ENCODE measurements at places on chromosomes 11 and 22.
A peak's percentile ranks its signal among the peaks of the same experiment; 100 is the strongest.

DNA sequence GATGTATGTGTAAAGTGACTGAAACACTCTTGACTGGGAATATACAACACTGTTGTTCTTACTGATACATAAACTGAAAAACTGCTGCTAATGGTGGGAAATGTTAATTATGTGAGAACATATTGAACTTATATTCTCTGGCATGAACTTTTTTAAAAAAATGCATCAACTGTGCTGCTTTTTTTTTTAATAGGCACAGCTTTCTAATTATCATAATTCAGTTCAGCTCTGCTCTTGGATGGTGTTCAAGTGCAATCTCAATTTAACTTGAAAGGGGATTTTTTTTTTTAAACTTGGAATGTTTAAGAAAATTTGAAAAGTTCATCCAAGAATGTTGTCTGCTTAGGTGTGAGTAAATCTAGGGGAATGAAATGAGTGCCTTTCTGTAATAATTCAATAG lies 5.2 kb downstream of the TEAD1 start:
- no peak for DNase-seq

DNA sequence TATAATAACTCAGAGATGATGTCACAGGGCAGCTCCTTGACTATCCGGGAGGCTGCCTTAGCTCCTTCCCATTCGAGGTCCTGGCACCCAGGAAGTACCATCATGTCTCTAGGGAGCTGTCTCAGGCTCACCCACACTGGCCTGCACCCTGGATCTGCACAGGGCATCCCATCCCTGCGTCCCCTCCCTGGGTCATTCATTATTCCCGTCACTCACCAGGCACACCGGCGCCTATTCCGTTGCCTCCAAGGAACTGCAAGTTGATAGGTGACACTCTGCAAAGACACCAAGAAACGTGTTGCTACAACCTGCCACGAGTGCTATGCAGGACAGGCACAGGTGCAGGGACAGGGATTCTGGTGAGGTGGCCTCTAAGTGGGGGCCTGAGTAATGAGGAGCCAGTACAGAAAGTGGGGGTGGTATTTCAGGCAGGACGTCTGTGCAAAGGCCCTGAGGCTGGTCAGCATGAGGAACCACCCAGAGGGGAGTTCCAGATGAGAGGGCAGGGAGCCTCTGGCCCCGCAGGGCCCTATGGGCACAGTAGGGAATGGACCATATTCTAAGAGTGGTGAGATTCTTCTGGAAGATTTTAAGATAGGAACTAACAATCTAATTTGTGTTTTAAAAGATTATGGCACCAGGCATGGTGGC lies 71.6 kb upstream of the SHANK2 start:
- DNase-seq = no peak

DNA sequence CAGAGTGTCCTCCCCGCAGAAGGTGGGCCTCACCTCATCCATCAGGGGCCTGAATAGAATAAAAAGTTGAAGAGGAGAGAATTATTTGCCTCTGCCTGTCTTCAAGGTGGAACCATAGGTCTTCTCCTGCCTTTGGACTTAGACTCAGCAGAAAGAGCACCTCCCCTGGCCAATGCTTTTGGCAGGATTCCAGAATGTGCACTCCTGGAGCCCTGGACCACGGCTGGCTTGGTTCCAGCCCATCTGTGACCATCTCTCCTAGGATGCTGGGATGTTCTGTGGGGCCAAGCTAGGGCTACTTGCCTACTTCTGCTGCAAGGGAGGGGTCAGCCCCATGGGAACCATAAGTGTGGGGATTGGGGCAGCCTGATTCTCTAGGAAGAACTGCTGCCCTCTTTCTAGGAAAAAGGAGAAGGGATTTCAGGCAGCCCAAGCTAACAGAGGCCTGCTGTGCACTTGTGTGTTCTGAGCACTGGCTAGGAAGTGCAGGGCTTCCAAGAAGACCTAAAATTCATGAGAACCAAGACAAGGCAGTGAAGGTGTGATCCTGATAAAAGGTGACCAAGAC lies 32.2 kb upstream of the SHANK2 start:
- DNase-seq = no peak

DNA sequence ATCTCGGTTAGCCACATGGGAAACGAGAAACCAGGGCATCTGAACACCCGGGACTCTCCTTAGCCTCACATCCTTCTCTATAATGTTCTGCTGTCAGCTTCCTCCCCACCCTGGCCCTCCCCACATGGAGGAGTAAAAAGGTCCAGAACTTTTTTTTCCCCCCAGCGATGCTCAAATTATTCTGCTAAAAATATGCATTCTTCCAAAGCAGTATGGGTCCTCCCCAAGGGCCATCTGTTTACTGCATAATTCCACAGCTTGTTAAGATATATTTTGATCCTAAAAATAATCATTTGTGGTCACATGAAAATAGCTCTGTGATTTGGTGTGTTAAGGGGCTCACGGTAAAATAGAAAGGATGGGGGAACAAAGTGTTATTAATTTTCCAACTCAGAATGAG lies 281.5 kb upstream of the NARS2 start:
- DNase-seq = no peak

DNA sequence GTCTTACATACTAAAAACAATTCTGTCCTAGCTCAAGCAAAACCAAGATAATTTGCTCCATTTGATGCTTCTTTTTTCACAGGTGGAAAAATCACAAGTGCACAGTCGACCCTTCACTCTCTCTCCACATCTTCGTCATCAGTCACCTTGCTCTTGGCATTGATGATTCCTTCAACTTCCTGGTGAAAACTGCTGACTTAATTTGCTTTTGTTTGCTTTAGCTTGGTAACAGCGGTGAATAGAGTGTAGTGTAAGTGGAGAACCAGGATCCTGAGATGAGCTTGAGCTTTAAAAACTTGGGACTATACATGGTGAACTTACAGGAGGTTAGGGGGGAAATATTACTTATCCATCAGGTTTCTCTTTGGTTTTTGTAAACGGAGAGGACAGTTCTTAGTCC lies 331.1 kb upstream of the ARHGAP42 start:
- no peak for DNase-seq

- no peak for DNase-seq
These were observed 655.6 kb downstream of the ETS1 start for GRCh38 chr11:127931803-127932202.

DNA sequence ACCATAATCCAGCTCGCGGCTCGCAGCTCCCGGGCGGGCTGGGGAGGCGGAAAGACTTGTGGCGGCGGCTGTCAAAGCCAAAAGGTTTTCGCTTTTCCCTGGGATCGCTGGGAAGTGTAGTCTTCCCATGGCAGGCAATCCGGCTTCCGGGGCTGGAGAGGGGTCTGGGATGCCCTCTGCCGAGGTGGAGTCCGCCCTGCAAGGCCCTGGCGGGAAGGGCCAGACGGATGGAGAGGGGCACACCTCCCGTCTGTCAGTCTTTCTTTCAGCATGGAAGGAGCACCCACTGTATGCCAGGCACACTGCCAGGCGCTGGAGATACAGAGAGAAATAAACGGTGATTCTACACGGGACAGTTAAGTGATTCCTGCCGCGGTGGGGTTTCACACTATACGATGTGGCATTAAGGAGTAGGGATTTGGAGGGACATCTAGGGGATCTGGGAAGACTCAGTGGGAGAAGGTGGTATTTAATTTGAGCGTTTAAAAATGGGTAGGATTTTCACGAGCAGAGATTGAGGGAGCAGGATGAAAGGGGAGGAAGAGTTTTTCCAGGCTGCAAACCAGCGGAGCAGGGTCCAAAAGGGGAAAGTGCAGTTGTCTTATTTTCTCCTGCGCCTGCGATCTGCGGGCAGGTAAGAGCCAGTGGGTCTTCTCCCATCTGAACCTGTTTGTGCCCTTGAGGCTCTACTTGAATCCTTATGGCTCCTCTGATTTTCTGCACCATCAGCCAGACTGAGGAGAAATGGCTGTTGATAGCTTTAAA lies at the start of gene BACE1:
Gene BACE1 (minus strand): TSS at position 60 of the 765 bp plus-strand sequence. CDS start 461 bp downstream, outside the sequence.
- peak; percentile 62 for DNase-seq

GRCh38 chr22:41974691-41975290 lies 5.5 kb downstream of the SEPTIN3 start:
- no peak for DNase-seq

GRCh38 chr11:303363-303762 lies 4.0 kb upstream of the IFITM5 start:
- DNase-seq = no peak

DNA sequence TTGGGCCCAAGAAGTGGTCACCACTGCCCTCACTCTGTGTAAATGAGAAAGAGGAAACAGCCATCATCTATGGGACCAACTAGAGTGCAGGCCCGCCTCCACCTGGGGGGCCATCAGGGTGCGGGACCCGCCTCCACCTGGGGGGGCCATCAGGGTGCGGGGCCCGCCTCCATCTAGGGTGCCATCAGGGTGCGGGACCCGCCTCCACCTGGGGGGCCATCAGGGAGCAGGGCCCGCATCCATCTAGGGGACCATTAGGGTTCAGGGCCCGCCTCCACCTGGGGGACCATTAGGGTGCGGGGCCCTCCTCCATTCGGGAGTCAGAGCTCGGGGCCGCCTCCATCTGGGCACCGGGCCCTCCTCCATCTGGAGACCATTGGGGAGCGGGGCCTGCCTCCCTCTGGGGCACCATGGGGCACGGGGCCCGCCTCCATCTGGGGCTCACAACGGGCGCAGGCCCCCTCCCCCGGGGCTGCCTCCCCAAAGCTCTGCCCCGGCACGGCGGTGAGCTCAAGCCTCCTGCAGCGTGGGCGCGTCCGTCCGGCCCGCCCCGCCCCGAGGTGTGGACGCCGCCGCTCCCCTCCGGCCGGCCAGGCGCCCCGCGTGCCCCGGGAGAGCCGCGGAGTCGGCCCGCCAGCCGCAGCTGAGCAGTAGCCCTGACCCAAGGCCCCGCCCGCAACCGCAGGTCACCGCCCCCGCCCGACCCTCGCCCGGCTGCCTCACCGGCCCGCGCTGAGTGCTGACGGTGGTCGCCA lies 512 bp downstream of the TOLLIP start:
- DNase-seq = no peak

DNA sequence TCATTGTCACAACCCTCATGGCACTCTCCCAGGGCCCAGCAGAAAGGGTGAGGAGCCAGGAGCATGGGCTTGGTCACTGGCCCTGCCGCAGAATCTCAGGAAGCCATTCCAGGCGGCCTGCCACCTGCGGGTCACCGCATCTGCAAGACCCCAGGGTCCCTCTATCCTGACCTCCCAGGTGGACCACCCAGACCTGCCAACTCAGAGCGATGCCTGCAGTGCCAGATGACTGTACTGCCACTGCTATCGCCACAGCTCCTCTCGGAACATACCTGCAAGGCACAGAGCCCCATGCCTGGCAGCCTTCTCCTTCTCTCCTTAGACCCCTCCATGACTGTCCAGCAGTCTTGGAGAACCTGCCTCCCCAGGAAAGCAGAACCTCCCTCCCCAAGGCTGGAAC lies 26.4 kb upstream of the ELFN2 start:
- DNase-seq = no peak

DNA sequence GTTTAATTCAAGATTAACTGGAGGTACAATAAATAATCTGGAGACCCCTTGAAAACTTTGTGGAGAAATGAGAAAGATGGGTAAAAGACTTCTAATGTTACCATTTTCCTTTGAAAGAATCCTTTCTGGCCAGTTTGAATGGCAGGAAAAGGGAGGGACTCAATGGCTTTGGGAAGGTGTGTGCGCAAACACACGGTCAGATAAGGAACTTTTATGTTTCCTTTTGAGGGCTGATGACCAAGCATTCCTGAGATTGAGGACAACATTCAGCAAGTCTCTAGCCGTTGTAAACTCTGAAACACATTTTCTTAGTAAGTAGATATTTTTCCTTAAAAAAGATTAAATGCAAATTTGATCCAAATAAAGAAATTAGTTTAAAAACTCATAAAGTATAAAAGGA lies 909.7 kb upstream of the TENM4 start:
- no peak for DNase-seq

GRCh38 chr22:29987137-29987536 lies 93.1 kb upstream of the HORMAD2 start:
- no peak for DNase-seq

- DNase-seq = no peak
These were observed 110.0 kb upstream of the GAL start for GRCh38 chr11:68574308-68574707.

GRCh38 chr11:126790550-126791081 lies 210.0 kb downstream of the KIRREL3 start:
- no peak for DNase-seq

- no peak for DNase-seq
These were observed 80.9 kb upstream of the MYO18B start for GRCh38 chr22:25661073-25661472.

DNA sequence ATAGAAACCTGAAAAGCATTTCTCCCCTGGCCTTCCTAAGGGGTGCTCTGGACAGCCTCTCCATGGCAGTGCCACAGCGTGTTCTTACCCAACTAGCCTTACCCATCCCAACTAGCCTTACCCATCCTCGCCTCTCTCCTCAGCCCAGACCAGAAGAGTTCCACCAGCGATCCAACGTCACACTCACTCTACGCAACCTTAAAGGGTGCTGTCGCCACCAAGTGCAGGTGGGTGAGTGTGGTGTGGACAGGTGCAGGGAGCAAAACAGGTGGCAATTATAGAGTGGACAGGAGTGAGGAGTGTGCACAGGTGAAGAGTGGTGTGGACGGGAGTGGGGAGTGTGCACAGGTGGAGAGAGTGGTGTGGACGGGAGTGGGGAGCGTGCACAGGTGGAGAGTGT lies 17.8 kb downstream of the TMEM121B start:
- no peak for DNase-seq

DNA sequence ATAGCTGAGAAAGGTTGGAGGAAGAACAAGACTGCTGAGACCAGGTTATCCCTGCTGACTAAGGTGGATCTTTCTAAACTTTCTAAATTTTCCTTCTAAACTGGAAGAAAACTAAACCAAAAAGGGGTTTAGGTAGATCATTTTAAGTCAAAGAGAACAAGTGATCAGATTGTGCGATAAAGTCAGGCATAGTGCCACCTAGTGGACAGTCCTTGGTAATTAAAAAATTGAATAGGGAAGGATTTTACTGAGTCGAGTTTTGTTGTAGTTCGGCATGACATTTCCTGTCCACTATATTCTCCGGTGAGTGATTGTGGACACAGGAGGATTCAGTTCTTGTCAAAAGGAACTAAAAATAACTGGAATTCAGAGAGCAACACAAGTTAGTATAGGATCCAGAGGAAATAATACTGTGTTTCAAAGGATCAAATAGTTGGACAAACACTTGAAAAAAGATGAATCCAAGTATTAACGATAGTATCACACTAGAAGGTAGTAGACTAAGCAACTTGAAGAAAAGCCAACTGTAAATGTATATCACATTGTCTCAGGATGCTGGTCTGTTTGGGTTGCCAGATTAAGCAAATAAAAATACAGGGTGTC lies 1236.4 kb downstream of the FAM181B start:
- DNase-seq = no peak

GRCh38 chr11:68927280-68928135 lies 23.8 kb downstream of the IGHMBP2 start:
- DNase-seq = no peak

DNA sequence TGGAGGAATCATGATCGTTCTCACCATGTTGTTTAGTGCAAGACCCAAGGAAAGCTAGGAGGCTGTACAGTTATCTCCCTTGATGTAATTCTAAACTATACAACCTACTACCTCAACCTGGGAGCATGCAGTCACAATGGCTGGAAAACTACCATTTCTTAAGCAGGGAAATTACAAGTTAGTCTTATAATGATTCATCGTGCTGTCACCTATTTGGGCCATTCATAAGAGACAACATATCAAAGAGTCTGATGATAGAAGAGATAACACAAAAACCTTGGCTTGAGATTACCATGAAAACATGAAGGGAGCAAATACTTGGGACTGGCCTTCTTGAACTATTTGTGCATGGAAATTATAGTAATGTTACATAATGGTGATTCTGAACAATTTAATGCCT lies 30.5 kb upstream of the BLID start:
- no peak for DNase-seq

Data from NCI-H1048 (cell line).